ENCODE measurements at places on chromosomes 11 and 22.

- H3K4me3 ChIP-seq: no peak overlapping the region
- H3K27me3 ChIP-seq: no peaks in the 10 kb centered on the region
- H3K27ac ChIP-seq: no peak overlapping the region
- DNase-seq: no peak
Measured at GRCh38 chr11:112288021-112288420, 27.4 kb upstream of the PLET1 start.

DNA sequence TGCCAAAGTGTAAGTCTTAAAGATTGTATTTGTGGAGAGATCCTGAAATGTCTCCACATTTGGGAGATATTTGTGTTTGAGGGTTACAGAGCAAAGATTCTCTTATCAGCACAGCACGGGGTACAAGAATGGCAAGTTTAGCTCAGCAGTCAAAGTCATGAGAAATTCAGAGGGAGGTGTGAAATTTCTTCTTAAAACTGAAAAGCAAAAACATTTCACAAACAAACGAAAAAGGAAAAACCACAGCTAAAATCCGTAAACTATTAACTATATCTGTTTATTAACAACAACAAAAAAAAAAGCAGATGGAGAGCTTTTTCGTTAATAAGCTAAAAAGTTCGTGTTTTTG is 40.9 kb upstream of the ETS1 start:
- peak overlapping the region; percentile 40 for H3K27ac ChIP-seq
- no peak for DNase-seq
- no peak overlapping the region for H3K4me3 ChIP-seq

- no peaks in the 10 kb centered on the region for H3K4me1 ChIP-seq
- H3K36me3 ChIP-seq: no peaks in the 10 kb centered on the region
- no peaks in the 10 kb centered on the region for H3K27me3 ChIP-seq
- no peak overlapping the region for H3K4me3 ChIP-seq
Measured at GRCh38 chr11:88535916-88536547, 198.5 kb upstream of the CTSC start.

- DNase-seq: no peak
- H3K27ac ChIP-seq: no peak overlapping the region
- no peaks in the 10 kb centered on the region for H3K36me3 ChIP-seq
- H3K4me3 ChIP-seq: no peak overlapping the region
- no peaks in the 10 kb centered on the region for H3K27me3 ChIP-seq
- no peaks in the 10 kb centered on the region for H3K4me1 ChIP-seq
Measured at GRCh38 chr11:44963136-44963535, 12.5 kb upstream of the TP53I11 start.

DNA sequence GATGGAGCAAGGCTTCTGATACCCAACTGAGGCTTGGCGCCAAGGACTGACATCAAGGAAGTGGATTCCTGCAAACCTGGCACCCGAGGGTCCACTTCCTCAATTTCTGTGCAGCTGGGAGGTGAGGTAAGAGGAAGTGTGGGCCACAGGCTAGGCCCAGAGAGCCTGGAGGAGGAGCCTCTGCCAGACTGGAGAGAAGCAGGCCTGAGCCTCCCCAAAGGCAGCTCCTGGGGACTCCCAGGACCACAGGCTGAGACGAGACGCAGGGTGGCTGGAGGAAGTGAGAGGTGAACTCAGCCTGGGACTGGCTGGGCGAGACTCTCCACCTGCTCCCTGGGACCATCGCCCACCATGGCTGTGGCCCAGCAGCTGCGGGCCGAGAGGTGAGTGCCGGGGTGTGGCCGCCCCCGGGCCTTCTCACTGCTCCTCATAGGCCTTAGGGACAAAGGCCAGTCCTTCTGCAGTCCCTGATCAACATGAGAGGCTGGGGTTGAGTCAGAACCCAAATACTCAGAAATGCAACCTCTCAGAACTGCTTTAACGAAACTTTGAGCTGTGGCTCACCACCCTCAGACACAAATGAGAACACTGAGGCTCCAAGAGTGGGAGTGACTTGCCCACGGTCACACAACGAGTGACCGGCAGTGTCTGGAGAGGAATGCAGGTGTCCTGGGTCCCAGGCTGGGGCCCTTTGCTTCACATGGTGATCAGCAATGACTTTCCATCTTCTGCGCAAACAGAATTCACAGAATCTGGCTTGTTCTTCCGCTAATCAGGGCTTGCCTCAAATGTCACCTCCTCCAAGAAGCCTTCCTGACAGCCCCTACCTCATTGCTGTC is at the start of gene NCF4:
Gene NCF4 (plus strand): TSS at position 186 of the 839 bp plus-strand sequence. CDS start 166 bp downstream, at position 352.
- H3K27me3 ChIP-seq: no peaks in the 10 kb centered on the region
- H3K4me3 ChIP-seq: peak within 1 kb of the TSS; percentile 60
- H3K27ac ChIP-seq: peak within 1 kb of the TSS; percentile 98
- peaks cover 68% of the 10 kb centered on the region for H3K4me1 ChIP-seq
- DNase-seq: peak; percentile 94
